ENCODE measurements at places on chromosomes 4 and X. TPM values are rescaled to one million over a fixed set of nuclear protein-coding genes. Genes with fewer than 3 reads are reported as not detected.

TRPC3 gene
- 15.3 TPM for total RNA-seq

PNMA3 gene
- total RNA-seq: 15.0 TPM

TEX13B gene
- total RNA-seq: not detected

AGTR2 gene
- not detected for total RNA-seq

HEPH gene
- 4.7 TPM for total RNA-seq

MTHFD2L gene
- total RNA-seq: 43.8 TPM

SULT1B1 gene
- total RNA-seq: 0.31 TPM

NR3C2 gene
- total RNA-seq: 17.8 TPM

STK26 gene
- 1.3 TPM for total RNA-seq

EGF gene
- 0.31 TPM for total RNA-seq

ZXDA gene
- 31.6 TPM for total RNA-seq

TMEM271 gene
- 13.5 TPM for total RNA-seq

FHIP1A gene
- total RNA-seq: 3.8 TPM

ADGRG4 gene
- not detected for total RNA-seq

BCLAF3 gene
- total RNA-seq: 68.2 TPM

RASL11B gene
- 20.3 TPM for total RNA-seq

MID1 gene
- total RNA-seq: 38.8 TPM

NXT2 gene
- total RNA-seq: 5.6 TPM
